ENCODE measurements at places on chromosomes 2 and 18.

- H3K4me1 ChIP-seq, result no peaks in the 10 kb centered on the region
- H3K4me3 ChIP-seq, result no peak overlapping the region
- no peak overlapping the region for H3K27ac ChIP-seq
- H3K27me3 ChIP-seq, result no peaks in the 10 kb centered on the region
- DNase-seq, result no peak
These were observed 124.2 kb downstream of the CLIP4 start for GRCh38 chr2:29239209-29239960.

DNA sequence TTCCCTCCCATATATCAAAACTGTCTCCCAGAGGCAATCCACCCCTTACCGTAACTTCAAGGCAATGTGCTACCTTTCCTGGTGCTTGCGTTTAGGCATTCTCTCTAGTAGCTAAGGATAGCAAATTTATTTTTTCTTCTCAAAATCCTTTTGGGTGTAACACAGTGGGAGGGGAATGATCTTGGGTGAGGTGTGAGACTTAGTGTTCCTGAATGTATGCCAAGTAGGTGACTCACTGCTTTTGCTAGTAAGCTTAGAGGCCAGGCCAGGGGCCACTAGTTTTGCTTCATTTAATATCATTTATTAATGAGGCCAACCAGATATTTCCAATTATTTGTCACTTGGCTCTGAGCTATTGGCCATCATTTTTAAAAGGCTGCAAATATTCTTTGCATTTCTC lies 135.5 kb downstream of the NAPG start:
- no peak for DNase-seq
- no peak overlapping the region for H3K4me3 ChIP-seq
- H3K4me1 ChIP-seq, result no peaks in the 10 kb centered on the region
- no peak overlapping the region for H3K27ac ChIP-seq
- H3K27me3 ChIP-seq, result no peaks in the 10 kb centered on the region

DNA sequence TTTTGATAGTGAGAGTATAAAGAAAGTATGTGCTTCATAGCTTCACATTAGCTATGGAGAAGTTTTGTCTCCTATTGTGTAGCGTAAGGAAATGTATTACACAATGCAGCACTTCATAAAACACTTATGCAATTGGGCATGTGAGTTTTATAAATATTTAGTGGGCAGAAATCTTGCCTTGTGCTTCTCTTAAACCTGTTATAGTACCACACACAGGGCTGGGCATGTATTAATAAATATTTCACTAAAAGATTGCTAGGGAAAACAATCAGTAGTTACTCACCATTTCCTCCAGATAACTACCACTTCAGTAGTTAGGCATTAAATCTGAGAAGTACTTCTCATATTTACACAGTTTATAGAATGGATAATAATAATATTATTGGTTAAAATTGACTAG lies 1080.8 kb upstream of the PIK3C3 start:
- H3K4me1 ChIP-seq, result no peaks in the 10 kb centered on the region
- H3K27ac ChIP-seq, result no peak overlapping the region
- no peak for DNase-seq
- H3K36me3 ChIP-seq, result no peaks in the 10 kb centered on the region

- no peaks in the 10 kb centered on the region for H3K27me3 ChIP-seq
- peaks cover 18% of the 10 kb centered on the region for H3K4me1 ChIP-seq
- no peak overlapping the region for H3K4me3 ChIP-seq
- no peaks in the 10 kb centered on the region for H3K36me3 ChIP-seq
- DNase-seq, result no peak
- peak overlapping the region; percentile 68 for H3K27ac ChIP-seq
These were observed 7.1 kb upstream of the SOS1 start for GRCh38 chr2:39127973-39128372.

DNA sequence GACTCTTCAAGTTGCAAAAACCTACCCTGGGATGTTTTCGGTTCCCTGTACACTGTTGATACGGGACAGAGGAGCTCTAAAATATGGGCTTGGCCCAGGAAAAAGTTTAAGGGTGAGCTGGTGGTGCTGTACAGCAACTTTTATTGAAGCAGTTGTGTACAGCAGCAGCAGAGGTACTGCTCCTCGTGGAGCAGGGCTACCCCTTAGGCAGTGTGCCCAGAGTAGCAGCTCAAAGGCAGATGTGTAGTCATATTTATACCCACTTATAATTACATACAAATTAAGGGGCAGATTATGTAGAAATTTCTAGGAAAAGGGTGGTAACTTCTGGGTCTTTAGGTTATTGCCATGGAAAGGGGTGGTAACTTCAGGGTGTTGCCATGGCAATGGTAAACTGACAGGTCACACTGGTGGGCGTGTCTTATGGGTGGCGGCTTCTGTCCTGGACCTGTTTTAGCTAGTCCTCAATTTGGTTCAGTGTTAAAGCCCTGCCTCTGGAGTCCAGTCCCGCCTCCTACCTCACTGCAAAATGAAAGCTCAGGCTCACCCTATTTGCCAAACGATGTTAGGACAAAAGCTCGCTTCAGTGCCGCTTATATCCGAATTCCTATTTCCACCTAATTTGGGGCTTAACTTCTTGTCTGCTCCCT lies 203.2 kb downstream of the ETAA1 start:
- no peak overlapping the region for H3K27ac ChIP-seq
- H3K36me3 ChIP-seq, result no peaks in the 10 kb centered on the region
- no peak for DNase-seq
- no peak overlapping the region for H3K4me3 ChIP-seq
- no peaks in the 10 kb centered on the region for H3K4me1 ChIP-seq

DNA sequence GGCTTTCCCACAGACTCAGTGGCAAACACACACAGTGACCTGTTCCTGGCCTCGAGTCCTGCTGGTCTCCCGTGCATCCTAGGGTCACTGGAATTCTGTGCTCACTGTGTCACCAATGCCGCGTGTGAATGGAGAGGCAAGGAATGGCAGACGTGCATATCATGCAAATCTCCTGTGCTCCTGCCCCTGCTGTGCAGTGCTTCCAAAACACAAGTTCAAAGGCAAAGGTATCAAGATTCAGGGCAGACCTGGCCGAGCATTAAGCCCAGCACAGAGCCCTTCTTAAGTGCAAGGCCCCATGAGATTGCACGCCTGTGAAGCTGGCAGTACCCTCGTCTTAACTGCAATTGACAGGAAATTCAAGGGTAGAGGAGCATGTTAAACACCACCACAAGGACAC lies 129.1 kb downstream of the NDUFA10 start:
- H3K4me3 ChIP-seq, result no peak overlapping the region
- no peaks in the 10 kb centered on the region for H3K36me3 ChIP-seq
- no peak overlapping the region for H3K27ac ChIP-seq
- no peak for DNase-seq
- H3K27me3 ChIP-seq, result no peaks in the 10 kb centered on the region
- no peaks in the 10 kb centered on the region for H3K4me1 ChIP-seq

- H3K4me3 ChIP-seq, result no peak overlapping the region
- DNase-seq, result no peak
- no peak overlapping the region for H3K27ac ChIP-seq
- H3K27me3 ChIP-seq, result no peaks in the 10 kb centered on the region
- no peaks in the 10 kb centered on the region for H3K4me1 ChIP-seq
- H3K36me3 ChIP-seq, result no peaks in the 10 kb centered on the region
These were observed 156.9 kb upstream of the ITGA6 start for GRCh38 chr2:172270278-172271079.

DNA sequence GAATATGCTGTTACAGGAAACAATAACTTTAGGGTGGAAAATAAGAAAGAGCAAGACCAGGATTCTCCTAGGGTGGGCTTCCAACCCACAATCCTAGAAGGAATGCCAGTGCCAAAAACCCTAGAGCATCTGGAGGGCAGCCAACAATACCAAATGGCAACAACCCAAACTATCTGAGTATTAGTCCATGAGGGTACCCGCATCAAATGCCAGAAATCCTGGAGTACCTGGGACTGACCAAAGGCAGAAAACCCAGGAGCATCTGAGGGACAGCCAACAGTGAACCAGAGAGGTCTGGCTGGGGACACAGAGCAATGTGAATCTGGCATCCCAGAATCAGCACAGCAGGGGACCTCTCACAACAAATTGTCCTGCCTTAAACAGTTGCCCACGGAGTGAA lies 126.3 kb downstream of the SCG2 start:
- DNase-seq, result no peak
- H3K4me3 ChIP-seq, result no peak overlapping the region
- H3K36me3 ChIP-seq, result no peaks in the 10 kb centered on the region

DNA sequence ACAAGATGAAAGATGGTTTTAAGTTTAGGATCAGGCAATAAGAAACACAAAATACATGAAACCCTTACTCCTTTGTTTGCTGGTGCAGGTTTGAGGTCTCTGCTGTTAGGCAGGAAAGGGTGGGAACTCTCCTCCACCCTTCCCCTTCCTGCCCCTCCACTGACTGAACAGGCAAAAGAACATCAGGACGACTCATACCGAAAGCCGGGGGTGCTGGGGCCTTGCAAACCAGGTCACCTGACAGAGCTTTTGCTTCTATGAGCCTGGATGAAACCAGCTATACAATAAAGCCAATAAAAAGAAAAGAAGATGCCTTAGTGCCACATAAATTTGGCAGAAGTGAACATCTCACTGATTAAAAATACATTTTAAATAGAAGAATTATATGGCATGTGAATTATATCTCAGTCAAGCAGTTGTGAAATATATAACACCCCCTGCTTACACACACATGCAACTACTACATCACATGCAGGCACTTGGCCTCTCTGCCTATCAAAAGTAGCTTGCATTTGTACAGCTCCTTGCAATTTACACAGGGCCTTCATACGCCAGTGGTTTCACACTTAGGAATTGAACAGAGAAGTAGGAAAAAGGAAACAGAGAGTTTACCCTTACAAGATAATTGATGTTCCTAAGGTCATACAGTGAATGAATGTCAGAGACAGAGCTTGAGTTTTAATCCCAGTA lies 215.1 kb upstream of the TRIB2 start:
- H3K27me3 ChIP-seq, result no peaks in the 10 kb centered on the region
- no peak for DNase-seq
- H3K27ac ChIP-seq, result no peak overlapping the region
- H3K4me3 ChIP-seq, result no peak overlapping the region

DNA sequence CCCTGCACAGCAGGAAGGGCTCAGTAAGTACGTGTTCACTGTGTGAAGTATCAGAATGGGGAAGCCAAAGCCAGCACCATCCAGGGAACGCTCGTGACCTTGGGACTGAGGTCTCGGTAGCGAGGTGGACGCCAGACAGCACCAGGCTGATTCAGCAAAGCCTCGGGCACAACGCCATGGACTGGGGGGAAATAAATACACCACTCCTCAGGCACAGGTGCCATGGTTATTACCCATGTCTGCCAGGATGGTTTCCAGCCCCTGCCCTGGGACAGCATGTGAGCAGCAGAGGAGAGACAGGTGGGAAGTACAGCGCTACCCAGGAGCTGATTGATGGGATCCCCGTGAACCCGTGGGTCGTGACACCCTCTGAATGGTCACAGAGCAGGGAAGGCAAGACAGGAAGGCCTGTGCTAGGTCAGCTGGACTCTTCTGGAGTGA lies 53.0 kb downstream of the REEP1 start:
- DNase-seq, result peak; percentile 8
- H3K27me3 ChIP-seq, result no peaks in the 10 kb centered on the region
- no peak overlapping the region for H3K4me3 ChIP-seq
- no peaks in the 10 kb centered on the region for H3K36me3 ChIP-seq
- peak overlapping the region; percentile 29 for H3K27ac ChIP-seq

GRCh38 chr2:158676696-158677095 lies 118.4 kb upstream of the DAPL1 start:
- DNase-seq, result no peak
- H3K27me3 ChIP-seq, result no peaks in the 10 kb centered on the region
- H3K4me1 ChIP-seq, result no peaks in the 10 kb centered on the region
- H3K36me3 ChIP-seq, result peaks cover 50% of the 10 kb centered on the region
- no peak overlapping the region for H3K27ac ChIP-seq

DNA sequence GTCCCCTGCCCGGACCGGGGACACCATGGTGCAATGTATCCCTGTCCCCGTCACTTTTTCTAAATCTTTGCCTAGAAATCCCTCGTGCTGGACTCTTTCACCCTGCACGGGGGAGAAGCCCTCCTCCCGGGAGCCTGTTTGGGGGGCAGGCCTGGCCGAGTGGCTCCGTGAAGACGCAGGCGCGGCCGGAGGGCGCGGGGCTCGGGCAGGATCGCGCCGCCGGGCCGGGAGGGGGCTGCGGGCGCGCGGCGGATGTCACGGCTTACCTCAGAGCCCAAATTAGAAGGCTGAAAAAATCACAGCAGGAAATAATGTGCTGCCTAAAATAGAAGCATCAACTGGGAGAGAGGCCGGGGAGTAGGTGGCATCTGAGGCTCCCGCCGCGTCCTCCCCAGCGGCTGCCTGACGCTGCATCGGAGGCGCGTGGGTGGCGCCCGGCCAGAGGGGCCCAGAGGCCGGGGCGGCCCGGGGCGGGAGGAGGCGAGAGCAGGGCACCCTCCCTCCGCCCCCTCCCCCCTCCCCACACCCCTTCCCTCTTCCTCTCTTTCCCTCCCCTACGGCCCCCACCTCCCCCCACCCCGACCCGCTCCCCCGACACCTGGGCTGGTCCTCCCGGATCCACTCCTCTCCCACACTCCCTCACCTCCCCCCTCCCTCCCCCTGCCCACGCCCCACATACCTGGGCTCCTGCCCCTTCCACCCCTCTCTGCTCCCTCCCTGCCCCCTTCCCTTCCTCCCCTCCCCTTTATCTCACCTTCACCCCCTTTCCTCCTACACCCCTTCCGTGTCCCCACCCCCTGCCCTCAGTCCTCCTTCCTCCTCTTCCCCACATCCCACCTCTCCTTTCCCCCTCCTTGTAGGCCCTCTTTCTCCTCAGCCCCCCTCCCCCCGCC lies 51.9 kb downstream of the SLC4A1AP start:
- DNase-seq, result peak; percentile 92
- no peaks in the 10 kb centered on the region for H3K27me3 ChIP-seq
- peak overlapping the region; percentile 35 for H3K4me3 ChIP-seq
- H3K27ac ChIP-seq, result peak overlapping the region; percentile 95
- no peaks in the 10 kb centered on the region for H3K36me3 ChIP-seq
- peaks cover 42% of the 10 kb centered on the region for H3K4me1 ChIP-seq

GRCh38 chr18:58201733-58202730 lies 158.0 kb downstream of the NEDD4L start:
- no peak for DNase-seq
- no peak overlapping the region for H3K4me3 ChIP-seq
- H3K27me3 ChIP-seq, result no peaks in the 10 kb centered on the region
- H3K4me1 ChIP-seq, result no peaks in the 10 kb centered on the region
- H3K27ac ChIP-seq, result no peak overlapping the region

- no peaks in the 10 kb centered on the region for H3K27me3 ChIP-seq
- no peak overlapping the region for H3K27ac ChIP-seq
- no peak overlapping the region for H3K4me3 ChIP-seq
These were observed 38.1 kb downstream of the NUP35 start for GRCh38 chr2:183162362-183162761.

GRCh38 chr18:31633392-31634330 lies 42.0 kb downstream of the TTR start:
- no peak for DNase-seq
- no peaks in the 10 kb centered on the region for H3K36me3 ChIP-seq
- no peaks in the 10 kb centered on the region for H3K4me1 ChIP-seq
- no peaks in the 10 kb centered on the region for H3K27me3 ChIP-seq

- no peak for DNase-seq
- no peaks in the 10 kb centered on the region for H3K27me3 ChIP-seq
- no peak overlapping the region for H3K4me3 ChIP-seq
- H3K4me1 ChIP-seq, result no peaks in the 10 kb centered on the region
These were observed 47.0 kb downstream of the FAM168B start for GRCh38 chr2:131046028-131046917.

All from ascending aorta (tissue), 2 donors.